ENCODE measurements at places on chromosomes 16 and 17.
A peak's percentile ranks its signal among the peaks of the same experiment; 100 is the strongest.

- no peak for DNase-seq
These were observed 18.9 kb downstream of the GNGT2 start for GRCh38 chr17:49191409-49191916.

- peak; percentile 56 for DNase-seq
These were observed 21.5 kb downstream of the GPR179 start for GRCh38 chr17:38322156-38322779.

DNA sequence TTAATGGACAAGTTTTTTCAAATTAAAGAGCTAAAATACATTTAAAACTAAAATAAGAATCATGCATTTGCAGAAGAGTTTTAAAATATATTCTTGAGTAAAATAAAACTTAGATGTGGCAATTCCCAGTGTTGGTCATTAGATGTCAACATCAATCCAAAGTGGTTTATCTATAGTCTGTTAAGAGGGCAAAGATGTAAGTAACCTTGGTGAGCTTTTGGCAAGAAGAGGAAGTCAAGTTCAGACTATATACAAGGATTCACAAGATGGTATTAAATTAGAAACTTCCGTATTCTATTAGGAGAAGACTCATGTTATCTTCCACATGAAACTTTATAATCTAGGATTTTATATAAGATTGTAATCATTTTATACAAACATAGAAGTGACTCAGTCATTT, 73.1 kb downstream of the CEP95 start:
- no peak for DNase-seq

DNA sequence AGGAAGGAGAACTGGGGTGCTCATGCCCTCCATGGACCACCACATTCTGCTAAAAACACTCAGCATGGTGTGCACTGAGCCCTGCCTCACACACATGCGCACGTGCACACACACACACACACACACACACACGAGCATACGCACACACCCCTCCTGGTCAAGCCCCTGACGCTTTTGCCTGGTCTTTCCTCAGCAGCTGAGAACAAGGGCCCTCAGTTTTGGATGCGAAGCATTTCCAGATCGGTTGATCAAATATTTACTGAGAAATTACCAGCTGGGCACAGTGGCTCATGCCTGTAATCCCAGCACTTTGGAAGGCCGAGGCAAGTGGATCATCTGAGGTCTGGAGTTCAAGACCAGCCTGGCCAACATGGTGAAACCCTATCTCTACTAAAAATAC, 20.1 kb upstream of the RAI1 start:
- no peak for DNase-seq

DNA sequence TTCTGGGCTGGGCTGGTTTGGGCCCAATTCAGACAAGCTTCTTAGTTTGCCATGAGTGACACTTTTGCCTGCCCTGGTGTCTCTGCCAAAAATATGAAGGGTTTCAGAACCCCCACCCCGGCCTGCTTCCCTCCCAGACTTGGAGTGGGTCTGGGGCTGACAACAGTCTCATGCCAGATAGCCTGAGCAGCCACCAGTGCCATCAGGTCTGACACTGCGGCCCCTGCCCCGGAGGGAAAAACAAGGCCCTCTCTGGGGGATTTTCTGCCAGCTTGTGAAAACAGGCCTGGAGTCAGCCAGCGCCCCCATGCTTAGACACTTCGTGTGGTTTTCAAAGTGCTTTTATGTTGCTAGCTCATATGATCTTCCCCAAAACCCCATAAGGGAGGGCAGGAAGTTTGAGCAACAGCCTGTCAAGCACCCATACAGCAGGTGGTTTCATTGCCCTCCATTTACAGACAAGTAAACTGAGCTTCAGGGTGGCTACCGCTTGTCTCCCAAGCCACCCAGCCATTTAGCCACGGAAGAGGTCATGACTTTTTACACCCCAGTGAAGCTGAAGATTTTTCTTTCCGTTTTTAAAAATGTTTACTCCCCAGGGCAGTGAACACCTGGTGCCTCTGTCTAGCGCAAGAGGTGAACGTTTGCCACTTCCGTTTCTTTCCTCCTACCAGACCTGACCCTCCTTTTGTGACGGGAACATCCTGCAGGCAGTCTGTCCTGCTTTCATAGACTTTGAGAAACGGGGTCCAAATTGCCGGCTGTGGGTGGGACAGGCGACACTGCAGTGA, 300.6 kb downstream of the SEC14L1 start:
- DNase-seq = no peak

GRCh38 chr16:3770530-3770929, 53.2 kb upstream of the TRAP1 start:
- DNase-seq = no peak

GRCh38 chr16:73350707-73351452, 303.0 kb upstream of the ZFHX3 start:
- no peak for DNase-seq

GRCh38 chr16:58866935-58867334, 132.8 kb upstream of the GOT2 start:
- no peak for DNase-seq

DNA sequence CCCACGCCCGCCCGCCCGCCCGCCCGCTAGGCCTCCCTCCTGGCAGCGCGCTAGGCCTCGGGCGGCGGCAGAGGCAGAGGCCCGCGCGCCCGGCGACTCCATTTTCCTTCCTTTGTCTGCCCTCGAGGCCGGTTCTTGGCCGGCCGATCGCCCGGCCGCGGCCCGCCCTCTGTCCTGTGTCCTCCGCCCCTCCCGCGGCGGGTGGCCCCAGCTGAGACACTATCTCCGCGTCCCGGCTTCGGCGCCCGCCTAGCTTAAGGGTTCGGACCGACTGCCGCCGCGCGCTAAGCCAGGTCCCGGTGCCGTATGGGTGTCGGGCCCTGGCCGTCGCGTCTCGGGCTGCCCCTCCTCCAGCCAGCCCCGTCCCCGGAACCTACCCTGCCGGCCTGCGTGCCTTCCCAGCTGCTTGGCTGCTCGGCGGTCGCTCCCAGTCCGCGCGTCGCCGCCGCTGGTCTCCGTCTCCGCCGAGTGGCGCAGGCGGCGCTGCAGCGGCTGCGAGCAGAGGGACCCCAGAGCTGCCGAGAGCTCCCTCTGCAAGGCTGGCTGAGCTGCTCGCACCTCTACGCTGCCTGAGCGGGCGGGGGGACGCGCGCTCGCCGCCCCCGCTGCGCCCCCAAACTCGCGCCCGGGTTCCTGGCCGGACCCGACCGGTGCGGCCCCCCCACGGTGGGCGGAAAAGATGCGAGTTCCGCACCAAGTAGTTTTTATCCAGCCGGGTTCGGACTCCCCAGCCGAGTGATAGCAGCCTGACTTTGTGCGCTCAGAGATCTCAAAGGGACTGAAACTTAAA, 787 bp downstream of the CTCF start:
- no peak for DNase-seq

GRCh38 chr16:84607694-84608093, 10.2 kb downstream of the COTL1 start:
- no peak for DNase-seq

GRCh38 chr17:80184423-80184714, 14.5 kb downstream of the CARD14 start:
- DNase-seq = no peak

DNA sequence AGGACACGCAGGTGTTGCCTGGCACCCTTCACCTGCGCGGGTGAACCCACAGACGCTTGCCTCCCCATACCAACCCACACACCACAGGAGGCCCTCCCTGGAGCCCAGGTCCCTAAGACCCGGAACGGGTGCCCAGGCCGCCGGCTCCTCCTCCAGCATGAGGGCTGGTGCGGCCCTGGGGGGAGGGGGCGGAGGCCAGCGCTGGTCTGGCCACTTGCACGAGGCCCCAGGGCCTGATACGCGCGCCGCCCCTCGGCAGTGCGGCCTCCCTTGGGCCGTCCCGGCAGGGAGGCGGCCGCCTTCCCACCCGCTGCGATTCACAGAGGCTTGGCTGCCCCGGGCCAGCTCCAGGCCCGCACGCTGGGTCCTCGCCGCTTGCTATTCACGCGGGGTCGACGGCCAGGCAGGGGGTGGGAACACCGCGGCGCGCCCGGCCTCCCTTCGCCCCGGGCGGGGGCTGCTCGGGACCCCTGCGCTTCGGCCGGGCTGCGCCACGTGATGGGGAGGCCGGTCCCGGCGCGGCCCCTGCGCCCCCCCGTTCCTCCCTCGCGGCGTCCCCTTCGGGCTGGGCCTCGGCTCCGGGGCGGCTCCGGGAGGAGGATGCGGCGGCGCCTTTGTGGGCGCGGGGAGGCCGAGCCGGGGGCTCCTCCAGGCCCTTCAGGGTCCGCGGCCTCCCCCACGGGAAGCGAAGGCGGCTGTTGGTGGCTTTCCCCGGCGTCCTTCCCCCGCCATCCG, 685 bp downstream of the FASN start:
- no peak for DNase-seq

- no peak for DNase-seq
These were observed 11.2 kb downstream of the PIK3R5 start for GRCh38 chr17:8954339-8954738.
